ENCODE measurements at places on chromosomes 5 and 9.
A peak's percentile ranks its signal among the peaks of the same experiment; 100 is the strongest.

GRCh38 chr5:60843386-60843935 is 608 bp downstream of the ELOVL7 start:
- DNase-seq = no peak

GRCh38 chr9:78539904-78540303 is 243.0 kb downstream of the PSAT1 start:
- no peak for DNase-seq

GRCh38 chr5:174723315-174723978 is 935 bp upstream of the MSX2 start:
- DNase-seq = no peak

GRCh38 chr9:125815568-125815967 is 68.4 kb downstream of the PBX3 start:
- no peak for DNase-seq

DNA sequence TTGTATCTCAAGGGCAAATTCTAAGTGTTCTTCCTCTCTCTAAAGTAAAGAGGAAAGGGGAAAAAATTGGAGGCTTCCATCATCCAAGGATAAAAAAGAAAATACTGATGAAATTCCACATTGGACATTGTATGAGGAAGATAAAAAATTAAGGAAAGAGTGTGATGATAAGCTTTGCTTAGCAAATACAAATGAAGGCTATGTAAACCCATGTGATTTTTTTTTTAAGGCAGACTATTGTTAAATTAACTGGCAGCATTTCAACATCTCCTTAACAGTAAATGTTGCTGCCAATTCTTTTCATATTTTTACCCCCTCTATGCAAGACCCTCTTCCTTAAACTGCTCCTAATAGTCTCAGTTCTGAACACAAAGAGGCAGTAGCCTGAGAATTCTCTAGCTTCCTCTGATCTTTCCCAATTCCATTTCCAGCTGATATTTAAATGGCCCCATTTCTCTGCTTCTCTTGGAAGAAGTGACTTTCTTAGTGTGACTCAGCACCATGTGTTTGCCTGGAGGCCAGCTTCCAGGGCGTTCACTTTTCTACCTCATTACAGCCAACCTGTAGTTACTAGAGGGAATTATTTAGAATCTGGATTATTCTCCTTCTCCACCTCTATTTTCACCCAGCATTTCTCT is 159.7 kb downstream of the TLE1 start:
- no peak for DNase-seq

- no peak for DNase-seq
These were observed 82.2 kb downstream of the SHB start for GRCh38 chr9:37986771-37987258.

GRCh38 chr9:71609448-71609830 is 158.9 kb downstream of the CEMIP2 start:
- DNase-seq = no peak

GRCh38 chr5:1376981-1377380 is 32.1 kb upstream of the CLPTM1L start:
- DNase-seq = no peak

DNA sequence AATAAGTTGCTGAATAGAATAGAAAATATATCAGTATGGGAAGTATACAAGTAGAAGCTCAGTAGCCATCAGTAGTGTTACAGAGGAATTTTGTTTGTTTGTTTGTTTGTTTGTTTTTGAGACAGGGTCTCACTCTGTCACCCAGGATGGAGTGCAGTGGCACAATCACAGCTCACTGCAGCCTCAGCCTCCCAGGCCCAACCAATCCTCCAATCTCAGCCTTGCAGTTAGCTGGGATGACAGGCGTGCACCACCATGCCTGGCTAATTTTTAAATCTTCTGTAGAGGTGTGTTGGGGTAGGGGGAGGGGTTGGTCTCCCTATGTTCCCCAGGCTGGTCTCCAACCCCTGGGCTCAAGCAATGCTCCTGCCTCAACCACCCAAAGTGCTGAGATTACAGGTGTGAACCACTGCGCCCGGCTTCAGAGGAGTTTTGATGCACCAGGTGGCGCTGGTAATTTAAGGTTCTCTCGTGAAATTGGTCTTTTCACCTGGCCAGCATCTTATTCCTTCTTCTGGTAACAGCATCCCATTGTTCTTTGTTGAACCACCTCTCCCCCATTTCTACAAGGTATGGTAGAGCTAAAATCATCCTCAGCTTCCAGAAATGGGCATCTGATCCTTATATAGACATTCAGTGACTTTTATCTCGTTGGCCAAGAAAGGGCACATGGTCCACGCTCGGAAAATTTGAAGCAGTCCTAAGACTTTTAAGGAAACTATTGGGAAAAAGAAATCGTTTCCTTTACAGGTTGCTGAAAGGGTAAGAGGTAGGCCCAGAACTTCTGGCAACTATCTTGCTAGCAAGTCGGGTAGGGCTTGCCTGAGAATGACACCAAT is 157.1 kb downstream of the ARRDC3 start:
- DNase-seq = peak; percentile 59

DNA sequence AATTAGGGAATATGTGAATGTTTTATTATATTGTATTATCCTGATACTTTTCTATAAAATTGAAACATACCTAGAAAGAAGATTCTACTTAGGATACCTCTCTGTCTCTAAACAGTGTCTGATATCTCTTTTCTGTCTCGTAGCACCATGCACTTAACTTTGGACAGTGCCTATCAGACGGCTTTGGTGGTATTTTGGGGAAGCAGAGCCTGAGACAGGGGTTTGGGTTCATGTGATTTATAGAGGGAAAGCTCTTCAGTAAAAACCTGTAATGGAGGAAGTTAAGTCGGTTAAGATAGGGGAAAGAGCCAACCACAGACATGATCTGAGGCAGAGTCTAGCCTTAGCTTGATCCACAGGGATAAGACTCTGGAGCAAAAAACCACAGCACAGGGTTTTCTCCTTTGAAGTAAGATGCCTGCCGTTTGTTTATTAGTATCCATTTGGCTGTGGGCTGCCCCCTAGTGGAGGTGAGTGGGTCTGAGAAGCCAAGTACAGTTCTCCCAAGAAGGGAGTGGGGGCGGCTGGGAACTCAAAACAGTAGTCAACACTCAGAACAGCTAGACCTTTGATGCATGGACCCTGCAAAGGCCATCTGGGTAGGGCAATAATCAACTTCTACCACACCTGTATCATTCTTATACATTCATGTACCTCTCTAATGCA is 141.2 kb upstream of the ASTN2 start:
- no peak for DNase-seq

DNA sequence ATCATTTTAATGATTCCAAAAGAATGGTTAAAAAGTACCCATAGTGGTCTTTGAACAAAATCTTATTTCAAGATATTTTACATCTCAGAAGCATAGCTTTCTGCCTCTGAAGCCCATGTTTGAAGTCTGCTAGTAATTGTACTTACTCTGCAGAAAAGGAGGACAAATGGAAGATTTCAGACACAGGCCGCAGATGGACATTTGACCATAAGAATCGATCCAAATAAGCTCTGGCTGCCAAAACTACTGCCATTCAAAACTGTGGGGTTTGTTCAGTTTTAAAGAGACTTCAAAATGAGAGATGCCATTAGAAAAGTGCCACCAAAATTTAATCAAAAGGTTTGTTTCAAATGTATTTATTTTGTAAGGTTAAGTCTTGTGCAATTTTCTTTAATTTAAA is 306.7 kb downstream of the DTWD2 start:
- no peak for DNase-seq

DNA sequence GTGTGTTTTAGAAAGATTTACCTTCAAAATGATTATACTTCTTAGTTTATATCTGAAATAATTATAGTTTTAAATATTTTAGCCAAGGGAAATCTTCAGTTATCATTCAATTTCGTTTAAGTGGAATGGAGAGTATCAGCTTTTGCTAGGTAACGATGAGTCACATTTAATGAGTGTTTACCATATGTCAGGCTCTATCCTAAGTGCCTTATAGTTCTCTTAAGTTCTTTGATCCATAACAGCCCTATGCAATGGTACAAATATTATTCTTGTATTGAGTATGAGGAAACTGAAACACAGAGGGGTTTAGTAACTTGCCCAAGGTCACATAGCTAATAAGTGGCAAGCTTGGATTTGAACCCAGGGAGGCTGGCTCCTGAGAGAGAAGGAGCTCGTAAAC is 37.5 kb upstream of the SHB start:
- DNase-seq = no peak

DNA sequence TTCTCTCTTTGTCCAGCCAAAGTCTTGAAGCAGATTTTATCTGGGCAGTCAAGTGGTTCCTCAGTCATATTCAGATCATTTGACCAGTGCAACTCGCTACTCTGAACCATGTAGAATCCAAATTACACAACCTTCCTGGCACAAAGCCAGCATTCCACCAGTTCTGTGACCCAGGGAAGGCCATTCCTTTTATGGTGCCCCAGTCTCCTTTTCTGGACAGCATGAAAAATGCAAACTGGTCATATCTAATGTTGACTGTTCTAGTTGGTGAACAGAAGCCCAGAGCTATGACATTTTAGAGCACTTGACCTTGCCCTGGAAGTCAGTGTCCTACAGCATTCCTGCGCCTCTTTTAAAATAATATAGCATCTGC is 364.6 kb downstream of the BRINP1 start:
- no peak for DNase-seq

DNA sequence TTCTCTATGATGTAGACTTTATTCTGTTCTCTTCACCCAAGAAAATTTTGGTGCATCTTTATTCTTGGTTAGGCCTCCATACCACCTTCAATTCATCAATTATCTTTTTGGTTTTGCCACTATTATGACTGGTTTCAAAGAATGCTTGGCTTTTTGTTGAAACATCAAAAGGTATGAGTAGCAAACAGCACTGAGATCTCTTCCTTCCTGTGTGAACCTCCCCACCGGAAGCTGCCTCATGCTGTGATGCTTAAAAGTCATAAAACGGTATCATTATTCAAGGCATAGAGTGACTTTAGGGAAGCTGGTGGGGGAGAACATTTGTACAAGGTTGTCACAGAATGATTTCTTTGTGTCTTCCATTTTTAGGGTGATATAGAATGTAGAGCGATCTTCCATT is 70.6 kb downstream of the IQGAP2 start:
- DNase-seq = peak; percentile 71

DNA sequence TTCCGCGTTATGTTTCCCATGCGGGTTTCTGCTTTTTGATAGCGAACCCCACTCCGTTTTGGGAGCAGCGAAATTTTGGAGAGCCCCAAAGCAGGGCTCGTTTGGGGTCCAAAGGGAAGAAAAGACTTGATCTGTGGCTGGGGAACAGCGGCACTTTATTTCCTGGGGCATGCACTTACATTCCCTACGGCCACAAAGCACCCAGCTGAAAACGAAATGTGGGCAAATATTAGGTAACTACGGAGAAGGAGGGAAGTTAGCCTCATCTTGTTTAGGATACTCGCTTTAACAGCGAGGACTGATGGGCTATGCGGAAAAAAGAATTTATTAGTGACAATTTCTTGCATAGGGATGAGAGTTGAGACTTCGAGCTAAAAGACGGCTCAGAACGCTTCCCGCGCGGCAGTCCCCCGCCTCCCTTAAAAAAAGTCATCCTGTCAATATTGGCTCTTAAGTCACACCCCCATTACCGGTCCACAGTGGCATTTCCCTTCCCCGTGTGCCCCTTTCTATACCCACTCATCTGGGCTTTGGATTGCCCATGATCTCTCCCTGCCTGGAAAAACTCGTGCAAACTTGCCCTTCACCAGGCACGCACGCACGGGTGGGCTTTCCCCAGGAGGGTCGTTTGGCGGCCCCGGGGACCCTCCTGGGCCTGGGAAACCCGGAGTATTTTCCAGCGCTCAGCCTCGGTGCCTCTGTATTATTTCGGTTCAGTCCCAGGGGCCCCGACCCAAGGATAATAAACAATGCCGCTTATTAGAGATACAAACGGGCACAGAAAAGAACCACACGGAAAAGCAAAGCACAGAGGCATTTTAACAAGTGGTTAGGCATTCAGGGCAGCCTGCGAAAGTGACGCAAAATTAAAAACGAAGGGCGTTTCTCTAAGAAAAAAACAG is 35.8 kb upstream of the NFIB start:
- DNase-seq = no peak

- DNase-seq = no peak
These were observed 67.1 kb downstream of the COL5A1 start for GRCh38 chr9:134708672-134709038.

DNA sequence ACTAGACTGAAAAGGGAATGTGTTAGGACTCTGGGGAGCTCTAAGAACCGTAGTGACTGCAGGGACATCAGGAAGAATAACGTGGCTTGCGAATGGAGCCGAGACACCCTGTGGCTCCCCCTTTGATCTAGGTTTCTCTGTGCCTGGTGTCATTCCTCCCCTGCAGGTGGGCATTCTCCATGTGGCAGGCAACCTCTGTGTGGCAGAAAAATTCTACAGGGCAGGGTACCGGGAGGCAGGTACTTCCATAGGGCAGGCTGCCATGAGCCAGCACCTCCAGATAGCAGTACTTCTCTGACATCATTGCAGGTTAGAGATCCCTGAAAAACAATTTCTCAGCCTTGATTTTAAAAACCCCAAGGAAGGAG is 43.1 kb downstream of the ROPN1L start:
- no peak for DNase-seq

DNA sequence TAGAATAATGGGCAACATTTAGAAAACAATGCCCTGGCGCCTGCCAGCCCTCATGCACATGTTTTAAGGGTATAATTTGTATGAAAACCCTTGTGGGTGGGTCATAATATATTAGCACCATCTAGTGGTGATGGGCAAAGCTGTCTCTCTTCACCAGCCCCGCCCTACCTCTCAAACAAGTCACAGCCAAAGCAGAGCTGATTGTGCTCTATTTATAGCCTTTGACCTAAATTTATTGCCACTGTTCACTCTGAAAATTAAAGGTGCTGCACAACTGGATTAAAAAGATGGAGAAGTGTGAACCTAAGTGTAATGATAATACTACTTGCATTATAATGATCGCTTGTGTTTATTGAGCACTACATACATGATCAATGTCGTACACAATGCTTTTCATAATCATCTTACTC is 131.9 kb upstream of the ANKH start:
- DNase-seq = peak; percentile 21

- DNase-seq = no peak
These were observed 148.7 kb downstream of the LURAP1L start for GRCh38 chr9:12923468-12924009.

- DNase-seq = no peak
These were observed 166.0 kb upstream of the RGS7BP start for GRCh38 chr5:64339769-64340168.

GRCh38 chr9:98515506-98516204 is 193.1 kb downstream of the GABBR2 start:
- no peak for DNase-seq

DNA sequence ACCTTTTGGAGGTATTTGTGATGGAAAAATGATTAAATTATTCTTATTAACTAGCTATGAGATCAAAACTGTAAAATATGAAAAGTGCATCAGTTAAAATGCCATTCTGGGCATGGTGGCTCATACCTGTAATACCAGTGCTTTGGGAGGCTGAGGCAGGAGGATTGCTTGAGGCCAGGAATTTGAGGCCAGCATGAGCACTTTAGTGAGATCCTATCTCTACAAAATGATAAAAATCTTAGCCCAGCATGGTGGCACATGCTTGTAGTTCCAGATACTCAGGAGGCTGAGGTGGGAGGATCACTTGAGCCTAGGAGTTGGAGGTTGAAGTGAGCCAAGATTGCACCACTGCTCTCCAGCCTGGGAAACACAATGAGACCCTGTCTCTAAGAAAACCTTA is 252.5 kb upstream of the SEMA6A start:
- no peak for DNase-seq

All from stimulated activated naive CD4-positive, alpha-beta T cell treated with Interleukin-2 at 50 U/mL for 16 hours (primary cell).